ENCODE measurements at places on chromosomes 6 and 20. TPM values are rescaled to one million over a fixed set of nuclear protein-coding genes. Genes with fewer than 3 reads are reported as not detected.

GRCh38 chr6:155850408-155850841 is 394.8 kb upstream of the NOX3 start:
- H3K4me1 ChIP-seq, result peaks cover 14% of the 10 kb centered on the region
- no peaks in the 10 kb centered on the region for H3K36me3 ChIP-seq
- DNase-seq, result peak; percentile 80
- H3K4me3 ChIP-seq, result no peak overlapping the region

- H3K27ac ChIP-seq, result peak within 1 kb of the TSS; percentile 96
- peaks cover 16% of the 10 kb centered on the region for H3K4me1 ChIP-seq
- peak; percentile 92 for DNase-seq
- peaks cover 6% of the 10 kb centered on the region for H3K27me3 ChIP-seq
- peaks cover 14% of the 10 kb centered on the region for H3K36me3 ChIP-seq
- peak within 1 kb of the TSS; percentile 99 for H3K4me3 ChIP-seq
Observed at GRCh38 chr20:43457640-43458421, at the start of gene SRSF6. TSS of gene SRSF6 (plus strand) at chr20:43457896. CDS start at chr20:43458034, 138 bp downstream.

DNA sequence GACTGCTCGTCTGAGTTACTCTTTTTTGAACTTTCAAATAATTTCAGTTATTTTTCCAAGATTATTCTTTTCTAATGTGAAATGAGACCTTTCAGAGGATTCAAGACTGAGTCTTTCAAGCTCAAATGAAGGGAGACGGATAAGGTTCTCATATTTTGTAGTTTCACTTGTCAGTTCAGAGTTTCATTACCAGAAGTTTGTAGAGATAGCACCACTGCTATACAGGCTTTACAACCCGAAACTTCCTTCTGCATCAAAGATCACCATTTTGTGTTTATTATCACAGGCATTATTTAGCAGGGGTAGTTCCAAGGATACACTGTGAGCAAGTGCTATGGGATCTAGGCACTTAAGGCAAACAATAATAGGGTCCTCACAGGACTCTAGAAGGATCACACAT is 74.7 kb upstream of the EPHA7 start:
- no peaks in the 10 kb centered on the region for H3K27me3 ChIP-seq
- no peak for DNase-seq
- no peak overlapping the region for H3K4me3 ChIP-seq
- no peaks in the 10 kb centered on the region for H3K4me1 ChIP-seq
- no peaks in the 10 kb centered on the region for H3K36me3 ChIP-seq
- H3K27ac ChIP-seq, result no peak overlapping the region

GRCh38 chr20:61628901-61629601 is 377.0 kb downstream of the CDH4 start:
- H3K36me3 ChIP-seq, result no peaks in the 10 kb centered on the region
- no peaks in the 10 kb centered on the region for H3K4me1 ChIP-seq
- no peaks in the 10 kb centered on the region for H3K27me3 ChIP-seq
- H3K27ac ChIP-seq, result no peak overlapping the region
- H3K4me3 ChIP-seq, result no peak overlapping the region

DNA sequence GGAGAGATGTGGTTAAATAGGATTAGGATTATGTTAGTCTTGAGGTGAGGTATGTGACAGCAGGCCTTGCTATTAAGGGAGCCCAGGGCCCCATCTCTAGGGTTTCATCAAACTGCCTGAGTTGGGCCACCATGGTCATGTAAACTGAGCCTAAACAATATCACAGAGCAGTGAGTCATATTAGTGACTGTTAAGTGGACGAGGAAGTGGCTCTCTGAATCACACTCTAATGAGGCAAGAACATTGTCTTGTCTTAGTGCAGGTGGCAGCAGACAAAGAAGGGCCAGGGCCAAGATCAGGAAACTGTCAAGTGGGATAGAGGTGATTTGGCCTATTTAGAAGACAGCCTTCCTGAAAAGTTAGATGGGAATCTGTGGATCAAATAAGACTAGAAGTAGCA is 23.1 kb downstream of the ENPP3 start:
- H3K27me3 ChIP-seq, result no peaks in the 10 kb centered on the region
- peak; percentile 46 for DNase-seq
- H3K4me1 ChIP-seq, result peaks cover 8% of the 10 kb centered on the region
- no peaks in the 10 kb centered on the region for H3K36me3 ChIP-seq

DNA sequence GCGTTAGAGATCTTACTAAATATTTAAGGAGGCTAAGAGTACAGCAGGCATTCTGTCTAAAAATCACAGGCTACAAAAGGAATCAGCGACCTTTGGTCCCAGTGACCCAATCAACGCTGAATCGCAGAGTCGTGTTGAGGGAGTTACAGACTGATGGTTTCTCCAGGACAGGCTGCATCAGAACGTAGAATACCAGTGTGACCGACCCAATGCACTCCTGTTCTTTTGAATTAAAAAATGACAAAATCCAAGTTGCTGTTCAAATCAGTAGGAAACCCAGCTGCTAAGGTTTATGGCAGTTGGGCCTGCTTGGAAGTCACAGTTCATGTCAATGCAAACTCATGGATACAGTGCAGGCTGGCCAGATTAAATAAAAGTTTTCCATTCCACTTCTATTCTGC is 155.8 kb upstream of the AFDN start:
- no peak overlapping the region for H3K27ac ChIP-seq
- peaks cover 4% of the 10 kb centered on the region for H3K4me1 ChIP-seq
- H3K4me3 ChIP-seq, result no peak overlapping the region
- no peaks in the 10 kb centered on the region for H3K36me3 ChIP-seq
- DNase-seq, result no peak
- no peaks in the 10 kb centered on the region for H3K27me3 ChIP-seq

- no peaks in the 10 kb centered on the region for H3K36me3 ChIP-seq
- H3K4me1 ChIP-seq, result no peaks in the 10 kb centered on the region
- H3K4me3 ChIP-seq, result no peak overlapping the region
- no peak for DNase-seq
Observed at GRCh38 chr6:104400844-104401243, 458.9 kb downstream of the HACE1 start.

GRCh38 chr6:19382676-19383075 is 454.5 kb upstream of the ID4 start:
- H3K4me3 ChIP-seq, result no peak overlapping the region
- DNase-seq, result no peak
- H3K27ac ChIP-seq, result no peak overlapping the region
- H3K36me3 ChIP-seq, result no peaks in the 10 kb centered on the region
- H3K4me1 ChIP-seq, result no peaks in the 10 kb centered on the region

DNA sequence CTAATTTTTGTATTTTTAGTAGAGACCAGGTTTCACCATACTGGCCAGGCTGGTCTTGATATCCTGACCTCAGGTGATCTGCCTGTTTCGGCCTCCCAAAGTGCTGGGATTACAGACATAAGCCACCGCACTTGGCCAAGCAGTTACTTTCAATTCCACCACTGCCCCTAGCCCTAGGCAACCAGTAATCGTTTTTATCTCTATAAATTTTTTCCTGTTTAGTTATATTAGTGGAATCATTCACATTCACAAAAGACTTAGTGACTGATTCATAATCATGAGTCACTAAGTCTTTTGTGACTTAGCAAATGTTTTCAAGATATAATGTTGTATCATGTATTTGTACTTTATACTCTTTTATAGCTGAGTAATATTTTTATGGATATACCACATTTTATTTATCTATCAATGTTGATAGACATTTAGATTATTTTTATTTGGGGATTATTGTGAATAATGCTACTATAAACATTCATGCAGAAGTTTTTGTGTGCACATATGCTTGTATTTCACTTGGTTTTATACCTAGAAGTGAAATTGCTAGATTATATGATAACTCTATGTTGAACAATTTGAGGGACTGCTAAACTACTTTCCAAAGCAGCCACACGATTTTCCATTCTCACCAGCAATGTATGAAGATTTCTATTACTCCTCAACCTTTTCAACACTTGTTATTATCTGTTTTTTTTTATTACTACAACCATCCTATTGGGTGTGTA is 421.4 kb upstream of the ID4 start:
- no peak overlapping the region for H3K27ac ChIP-seq
- H3K27me3 ChIP-seq, result no peaks in the 10 kb centered on the region
- H3K4me1 ChIP-seq, result no peaks in the 10 kb centered on the region
- no peaks in the 10 kb centered on the region for H3K36me3 ChIP-seq
- DNase-seq, result no peak

- H3K27me3 ChIP-seq, result no peaks in the 10 kb centered on the region
- no peak overlapping the region for H3K27ac ChIP-seq
- H3K4me1 ChIP-seq, result peaks cover 4% of the 10 kb centered on the region
- H3K36me3 ChIP-seq, result no peaks in the 10 kb centered on the region
- H3K4me3 ChIP-seq, result no peak overlapping the region
Observed at GRCh38 chr6:40714576-40715564, 127.7 kb upstream of the LRFN2 start.

GRCh38 chr6:45543298-45544235 is 165.8 kb upstream of the SUPT3H start:
- H3K36me3 ChIP-seq, result no peaks in the 10 kb centered on the region
- H3K27ac ChIP-seq, result no peak overlapping the region
- H3K27me3 ChIP-seq, result no peaks in the 10 kb centered on the region
- no peak for DNase-seq
- H3K4me1 ChIP-seq, result no peaks in the 10 kb centered on the region
- no peak overlapping the region for H3K4me3 ChIP-seq

Gene C6orf132
- 0.71 TPM for total RNA-seq

Gene TCF15
- 1.3 TPM for total RNA-seq

Gene HLA-C
- total RNA-seq, result 109 TPM

Gene MYH7B
- total RNA-seq, result not detected

Gene ID4
- total RNA-seq, result not detected

Gene PDYN
- total RNA-seq, result not detected

Data from endothelial cell of umbilical vein (primary cell).